ENCODE measurements at places on chromosomes 16 and 17.

- DNase-seq: no peak
Measured at GRCh38 chr16:58299757-58300349, 5.0 kb upstream of the PRSS54 start.

DNA sequence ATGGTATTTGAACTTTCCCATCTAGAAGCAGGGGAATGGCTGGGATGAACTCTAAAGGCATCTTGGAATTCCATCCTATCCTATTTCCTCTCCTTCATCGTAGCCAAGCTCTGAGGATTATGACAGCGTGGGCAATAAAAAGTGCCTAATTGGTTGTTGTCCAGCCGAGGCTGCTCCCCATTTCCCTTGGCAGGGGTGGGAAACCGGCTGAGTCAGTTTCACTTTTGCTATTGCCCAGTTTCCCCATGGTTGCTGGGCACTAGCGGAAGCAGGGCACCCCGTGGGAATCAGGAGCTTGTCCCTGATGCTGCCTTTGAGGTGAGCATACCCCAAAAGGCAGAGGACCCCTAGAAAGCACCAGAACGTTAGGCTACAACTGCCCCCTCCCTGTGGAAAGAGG, 13.8 kb upstream of the SP2 start:
- DNase-seq: no peak

DNA sequence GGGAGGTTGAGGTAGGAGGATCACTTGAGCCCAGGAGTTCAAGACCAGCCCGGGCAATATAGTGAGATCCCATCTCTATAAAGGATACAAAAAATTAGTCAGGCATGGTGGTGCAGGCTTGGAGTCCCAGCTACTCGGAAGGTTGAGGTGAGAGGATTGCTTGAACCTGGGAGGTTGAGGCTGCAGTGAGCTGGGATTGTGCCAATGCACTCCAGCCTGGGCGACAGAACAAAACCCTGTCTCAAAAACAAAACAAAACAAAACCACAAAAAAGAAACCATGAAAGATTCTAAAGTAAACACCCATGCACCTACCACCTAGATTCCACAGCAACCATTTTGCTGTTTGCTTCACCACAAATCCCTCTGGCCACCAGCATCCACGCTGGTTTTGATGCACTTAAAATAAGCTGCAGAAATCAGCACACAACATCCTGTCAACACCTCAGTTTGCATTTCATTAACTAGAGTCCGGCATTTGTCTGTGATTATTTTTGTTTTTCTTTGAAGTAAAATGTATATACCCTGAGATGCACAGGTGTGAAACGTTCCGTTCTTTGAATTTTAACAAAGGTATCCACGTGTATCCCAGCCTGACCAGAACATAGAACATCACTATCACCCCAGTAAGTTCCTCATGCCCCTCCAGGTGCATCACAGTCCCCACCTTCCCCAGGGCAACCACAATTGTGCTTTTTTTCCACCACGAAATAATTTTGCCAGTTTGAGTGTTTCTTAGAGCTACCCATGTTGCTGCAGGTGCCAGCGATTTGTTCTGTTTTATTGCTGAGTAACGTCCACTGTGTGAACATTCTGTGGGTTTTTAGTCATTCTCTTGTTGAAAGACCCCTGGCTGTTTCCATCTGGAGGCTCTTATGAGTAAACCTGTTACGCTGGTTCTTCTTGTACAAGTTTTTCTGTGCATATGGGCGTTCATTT, 191.5 kb downstream of the SEC14L1 start:
- peak; percentile 62 for DNase-seq

- no peak for DNase-seq
Measured at GRCh38 chr17:9342225-9342624, 233.4 kb downstream of the STX8 start.

Measured in CD4-positive, alpha-beta T cell treated with Interleukin-12 subunit alpha and Interleukin-12 subunit beta, for 1 hour (primary cell).